ENCODE measurements at places on chromosomes 1 and 21.

DNA sequence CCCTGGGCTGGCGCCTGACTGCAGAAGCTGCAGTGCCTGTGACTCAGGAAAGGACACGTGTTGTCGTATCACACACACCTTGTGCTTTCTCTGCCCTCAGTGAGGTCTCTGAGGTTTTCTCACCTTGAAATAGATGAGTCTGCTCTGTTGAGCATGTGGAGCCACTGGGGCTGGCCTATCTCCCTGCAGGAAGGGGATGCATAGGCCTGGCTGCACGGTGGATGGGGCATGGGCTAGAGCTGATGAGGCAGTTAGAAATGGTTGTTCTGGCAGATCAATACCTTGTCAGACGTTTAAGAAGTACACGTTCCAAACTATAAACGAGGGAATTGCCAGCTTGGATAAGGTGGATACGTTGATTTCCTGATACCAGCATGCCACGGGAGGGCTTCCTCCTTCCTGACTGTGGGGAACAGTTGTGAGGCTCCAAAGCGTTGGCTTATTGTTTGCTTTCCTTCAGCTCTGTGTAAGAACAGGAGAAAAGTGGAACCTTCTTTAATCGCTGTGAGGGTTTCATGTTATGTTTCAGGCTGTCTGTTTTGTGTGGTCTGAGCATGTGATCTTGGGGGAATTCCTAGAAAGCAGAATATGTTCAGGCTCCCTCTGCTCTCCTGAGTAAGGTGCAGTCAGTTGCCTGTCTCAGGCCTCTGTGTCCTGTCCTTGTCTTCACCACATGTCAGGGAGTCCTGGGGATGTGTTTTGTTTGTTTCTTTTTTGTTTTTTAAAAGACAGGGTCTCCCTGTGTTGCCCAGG, 44.8 kb downstream of the PCNT start:
- DNase-seq = peak; percentile 53

- DNase-seq = no peak
Measured at GRCh38 chr21:29144736-29145353, 14.4 kb downstream of the MAP3K7CL start.

DNA sequence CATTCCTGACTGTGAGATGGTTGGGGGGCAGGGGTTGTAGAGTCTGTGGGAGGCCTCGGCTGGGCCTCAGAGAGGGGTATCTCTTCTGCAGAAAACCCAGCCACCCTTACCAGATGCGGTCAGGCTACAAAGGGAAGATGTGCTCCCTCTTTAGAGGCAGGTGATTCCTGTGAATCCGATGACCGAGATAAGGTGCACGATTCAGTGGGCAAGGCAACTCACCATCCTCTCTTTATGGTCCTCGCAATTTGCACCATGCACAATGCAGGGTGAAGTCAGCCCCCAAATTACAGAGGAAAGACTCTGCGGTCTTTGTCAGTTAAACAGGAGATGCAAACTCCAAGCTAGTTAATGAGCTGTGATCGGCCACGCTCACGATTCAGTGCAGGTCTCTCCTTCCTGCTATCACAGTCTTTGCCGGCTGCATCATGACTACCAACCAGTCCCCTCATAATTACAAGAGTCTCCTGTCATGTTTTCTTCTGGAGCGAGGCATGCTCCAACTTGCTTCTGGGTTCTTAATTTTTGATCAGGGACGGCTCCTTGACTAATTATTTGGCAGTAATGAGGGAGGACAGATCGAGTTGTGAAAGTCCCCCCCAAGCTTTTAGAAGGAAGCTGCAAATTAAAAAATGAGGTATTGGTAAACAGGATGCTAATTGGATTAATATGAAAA, 12.5 kb downstream of the TP73 start:
- DNase-seq = no peak

GRCh38 chr1:206470692-206471414, 577 bp downstream of the IKBKE start:
- DNase-seq = peak; percentile 45

GRCh38 chr1:31702836-31703404, 897 bp downstream of the COL16A1 start:
- no peak for DNase-seq

DNA sequence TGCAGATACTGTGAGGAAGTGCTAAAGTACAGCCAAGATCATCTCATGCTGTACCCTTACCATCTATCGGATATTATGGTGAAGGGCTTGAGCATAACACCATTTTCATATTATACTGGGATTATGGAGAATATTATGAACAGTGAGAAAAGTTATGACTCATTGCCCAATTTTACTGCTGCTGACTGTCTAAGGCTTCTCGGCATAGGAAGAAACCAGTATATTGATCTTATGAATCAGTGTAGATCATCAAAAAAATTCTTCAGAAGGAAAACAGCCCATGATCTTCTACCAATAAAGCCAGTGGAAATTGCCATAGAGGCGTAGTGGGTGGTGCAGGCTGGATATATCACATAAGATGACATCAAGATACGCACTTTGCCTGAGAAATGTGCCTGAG, 47.7 kb downstream of the PPIAL4G start:
- no peak for DNase-seq

- no peak for DNase-seq
Measured at GRCh38 chr1:151145304-151146071, 943 bp downstream of the SEMA6C start.

DNA sequence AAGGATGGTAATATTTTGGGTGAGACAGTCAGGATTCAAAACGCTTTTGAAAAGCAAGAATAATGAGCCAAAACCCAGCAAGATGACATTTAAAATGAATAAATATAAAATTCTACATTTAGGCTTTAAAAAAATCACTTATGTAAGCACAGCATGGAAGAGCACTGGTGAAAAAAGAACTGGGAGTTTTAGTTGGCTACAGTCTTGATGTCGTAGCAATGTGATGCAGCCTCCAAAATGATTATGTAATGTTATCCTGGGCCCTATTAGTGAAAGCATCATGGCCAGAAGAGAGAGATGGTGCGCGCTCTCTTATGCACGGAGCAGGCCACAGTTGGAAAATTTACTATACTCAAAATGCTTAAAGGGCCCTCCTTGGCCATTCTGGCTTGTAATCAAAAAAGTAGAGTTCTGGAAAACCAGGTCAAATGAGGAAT, 5.1 kb downstream of the KCNJ9 start:
- DNase-seq = no peak

DNA sequence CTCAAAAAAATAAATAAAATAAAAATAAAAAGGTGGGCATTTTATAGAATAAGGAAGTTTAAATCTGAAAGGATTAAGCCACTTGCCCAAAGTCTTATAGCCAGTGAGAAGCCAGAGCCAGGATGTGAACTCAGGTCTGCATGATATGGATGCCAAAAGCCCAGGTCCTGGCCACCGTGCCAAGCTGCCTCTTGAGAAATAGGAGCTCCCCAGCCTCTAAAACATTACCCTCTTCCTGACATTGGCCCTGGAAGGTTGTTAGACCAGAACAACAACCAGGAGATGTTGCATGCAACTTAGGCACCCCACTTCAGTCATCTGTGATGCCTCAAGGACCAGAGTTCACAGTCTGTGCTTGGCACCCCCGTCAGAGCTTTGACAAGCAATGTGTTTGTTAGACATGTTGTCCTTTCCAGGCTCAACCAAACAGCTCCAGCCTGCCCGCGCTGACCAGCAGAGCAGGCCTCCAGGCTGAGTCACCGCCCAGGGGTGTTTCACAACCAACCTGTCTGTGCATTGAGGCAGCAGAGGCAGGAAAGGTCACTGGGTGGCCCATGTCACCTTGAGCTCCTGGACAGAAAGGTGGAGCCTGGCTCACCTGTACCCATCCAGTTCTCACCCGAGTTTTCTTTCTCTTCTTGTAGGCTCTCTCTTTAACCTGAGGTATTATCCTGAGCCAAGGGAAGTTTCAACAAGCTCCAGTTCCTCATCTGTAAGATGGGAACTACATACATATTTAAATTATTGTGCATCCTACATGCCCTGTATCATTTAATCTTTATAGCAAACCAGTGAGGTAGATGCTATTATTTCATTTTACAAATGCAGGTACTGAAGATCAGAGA, 14.9 kb upstream of the MED18 start:
- no peak for DNase-seq

DNA sequence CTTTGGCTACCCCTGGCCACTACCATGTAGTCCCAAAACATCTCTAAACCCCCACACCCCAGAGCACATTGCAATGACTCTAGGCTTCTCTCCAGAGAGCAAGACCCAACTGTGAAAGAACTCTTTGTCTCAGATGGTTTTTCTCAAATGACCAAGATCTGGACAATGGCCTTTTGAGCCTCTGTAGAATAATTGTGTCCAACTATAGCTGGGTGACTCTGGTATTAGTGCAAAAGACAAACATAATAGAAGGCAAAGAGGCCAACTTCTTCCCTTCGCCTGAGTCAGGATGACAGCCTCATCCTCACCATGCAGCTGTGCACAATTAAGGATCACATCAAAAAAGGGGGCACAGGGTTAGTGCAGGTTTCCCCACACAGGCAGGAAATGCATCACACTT, 139.6 kb downstream of the BRINP2 start:
- no peak for DNase-seq

DNA sequence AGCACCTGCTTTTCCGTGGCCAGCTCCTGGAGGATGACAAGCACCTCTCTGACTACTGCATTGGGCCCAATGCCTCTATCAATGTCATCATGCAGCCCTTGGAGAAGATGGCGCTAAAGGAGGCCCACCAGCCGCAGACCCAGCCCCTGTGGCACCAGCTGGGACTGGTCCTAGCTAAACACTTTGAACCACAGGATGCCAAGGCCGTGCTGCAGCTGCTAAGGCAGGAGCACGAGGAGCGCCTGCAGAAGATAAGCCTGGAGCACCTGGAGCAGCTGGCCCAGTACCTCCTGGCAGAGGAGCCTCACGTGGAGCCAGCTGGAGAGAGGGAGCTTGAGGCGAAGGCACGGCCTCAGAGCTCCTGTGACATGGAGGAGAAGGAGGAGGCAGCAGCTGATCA, 413 bp downstream of the UBL4B start:
- no peak for DNase-seq

- no peak for DNase-seq
Measured at GRCh38 chr1:31618916-31619846, 1.7 kb downstream of the HCRTR1 start.

GRCh38 chr1:180636138-180636537, 4.3 kb downstream of the XPR1 start:
- no peak for DNase-seq

DNA sequence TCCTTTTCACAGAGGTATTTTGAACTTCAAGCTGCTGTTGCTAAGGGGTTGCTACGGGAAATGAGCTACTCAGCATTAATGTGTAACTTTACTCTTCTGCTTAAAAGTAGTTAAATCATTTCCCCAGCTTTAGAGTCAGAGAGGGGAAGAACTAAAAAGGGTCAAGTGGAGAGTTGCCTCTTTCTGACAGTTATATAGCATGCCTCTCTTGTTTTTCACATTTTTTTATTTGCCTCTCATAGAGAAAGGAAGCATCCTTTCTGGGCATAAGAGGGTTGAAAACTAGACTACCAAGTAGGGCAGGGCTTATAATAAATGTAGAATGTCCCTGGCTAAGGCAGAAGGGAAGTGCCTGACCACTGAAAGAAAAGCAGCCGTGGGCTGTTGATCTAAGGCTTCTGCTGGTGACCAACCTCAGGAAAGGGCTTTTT, 10.1 kb upstream of the ELAVL4 start:
- DNase-seq = no peak

GRCh38 chr1:64121766-64122385, 81.5 kb upstream of the UBE2U start:
- no peak for DNase-seq

DNA sequence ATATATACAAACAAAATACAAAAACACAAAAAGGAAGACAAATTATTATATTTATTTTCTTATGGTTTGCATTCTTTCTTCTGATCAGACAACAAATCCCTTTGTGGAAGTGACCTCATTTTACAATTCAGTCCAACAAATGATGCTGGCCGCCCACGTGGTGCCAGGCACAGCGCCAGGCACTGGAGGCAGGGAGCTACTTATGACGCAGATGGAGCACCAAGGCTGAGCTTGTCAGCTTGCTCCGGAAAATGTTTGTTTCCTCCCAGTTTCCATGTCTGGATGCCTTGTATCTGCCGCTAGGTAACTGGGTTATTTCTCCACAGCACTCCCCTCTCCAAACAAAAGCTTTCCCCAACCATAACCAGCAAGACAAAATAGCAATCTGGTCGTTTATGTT, 30.7 kb upstream of the CD34 start:
- DNase-seq = no peak

DNA sequence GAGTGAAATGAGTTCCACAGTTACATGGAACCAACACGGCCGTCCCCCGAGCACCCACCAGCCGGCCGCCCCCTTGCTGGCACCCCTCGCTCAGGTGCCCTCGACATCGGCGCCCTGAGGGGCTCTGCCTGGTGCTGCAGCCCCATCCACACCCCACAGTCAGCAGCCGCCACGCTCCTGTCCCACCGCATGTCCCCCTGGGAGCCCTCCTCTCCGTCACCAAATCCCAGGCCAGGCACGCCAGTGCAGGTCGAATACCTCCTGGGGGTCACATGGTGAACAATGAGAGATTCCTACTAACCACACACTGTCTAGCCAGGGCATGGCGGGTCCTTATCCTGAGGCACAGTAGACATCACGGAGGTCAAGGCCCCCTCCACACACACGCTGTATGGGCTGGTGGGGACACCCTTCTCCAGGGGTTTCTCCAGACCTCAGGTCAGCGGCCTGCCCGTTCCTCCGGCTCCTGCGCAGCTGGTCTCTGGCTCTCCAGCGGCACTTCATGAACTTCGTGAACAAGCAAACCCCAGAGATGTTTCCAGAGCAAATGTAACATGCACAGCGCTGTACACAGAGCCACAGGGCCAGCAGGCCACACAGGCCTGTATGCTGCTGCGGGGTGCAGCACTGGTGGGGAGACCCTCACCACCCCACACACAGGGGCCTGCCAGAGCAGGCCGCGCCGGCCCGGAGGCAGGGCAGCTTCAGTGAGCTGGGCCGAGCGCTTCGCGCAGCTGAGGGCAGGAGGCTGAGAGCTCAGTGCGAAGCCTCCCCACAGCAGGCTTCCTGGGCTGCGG, 21.8 kb downstream of the POFUT2 start:
- DNase-seq = no peak

DNA sequence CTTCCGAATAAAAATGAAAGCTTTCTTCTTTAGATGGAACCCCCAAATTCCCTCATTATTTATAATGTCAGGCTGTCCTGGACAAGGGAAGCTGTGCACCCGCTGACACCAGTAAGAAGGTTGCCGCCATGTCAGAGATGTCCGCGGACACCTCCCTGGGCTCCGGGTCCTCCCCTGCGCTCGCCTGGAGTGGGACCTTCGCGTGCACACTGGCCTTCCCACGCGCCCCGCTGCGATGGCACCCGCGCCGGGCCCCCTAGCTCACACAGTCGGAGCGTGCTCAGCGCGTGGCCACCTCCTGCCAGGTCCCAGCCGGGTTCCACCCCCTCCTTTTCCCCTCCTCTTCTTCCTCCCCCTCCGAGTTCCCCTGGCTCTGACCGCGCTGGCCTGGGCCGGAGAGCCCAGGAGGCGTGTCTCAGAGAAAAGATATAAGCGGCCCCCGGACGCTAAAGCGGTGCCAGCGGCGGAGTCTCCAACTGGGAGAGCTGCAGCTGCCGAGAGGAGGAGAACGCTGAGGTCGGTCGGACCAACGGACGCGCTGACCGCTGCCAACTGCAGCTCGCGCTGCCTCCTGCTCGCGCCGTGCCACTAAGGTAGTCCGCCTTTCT, at the start of gene G0S2:
Gene G0S2, plus strand, starts transcription at position 456 of the 608 bp plus-strand sequence. CDS start 273 bp downstream, outside the sequence.
- peak; percentile 34 for DNase-seq

GRCh38 chr1:52852854-52853253, 10.3 kb downstream of the ZYG11A start:
- DNase-seq = no peak

GRCh38 chr1:67850151-67850551, 16.9 kb upstream of the GNG12 start:
- no peak for DNase-seq
